CMK (cell line): ENCODE measurements at places on chromosomes 7 and 10.
A peak's percentile ranks its signal among the peaks of the same experiment; 100 is the strongest.

GRCh38 chr7:44212581-44213184 is 11.9 kb downstream of the YKT6 start:
- no peak for DNase-seq

- no peak for DNase-seq
Measured at GRCh38 chr10:73506491-73506890, 10.7 kb upstream of the PPP3CB start.

- DNase-seq: no peak
Measured at GRCh38 chr10:50316695-50317648, 65.7 kb upstream of the ASAH2 start.

DNA sequence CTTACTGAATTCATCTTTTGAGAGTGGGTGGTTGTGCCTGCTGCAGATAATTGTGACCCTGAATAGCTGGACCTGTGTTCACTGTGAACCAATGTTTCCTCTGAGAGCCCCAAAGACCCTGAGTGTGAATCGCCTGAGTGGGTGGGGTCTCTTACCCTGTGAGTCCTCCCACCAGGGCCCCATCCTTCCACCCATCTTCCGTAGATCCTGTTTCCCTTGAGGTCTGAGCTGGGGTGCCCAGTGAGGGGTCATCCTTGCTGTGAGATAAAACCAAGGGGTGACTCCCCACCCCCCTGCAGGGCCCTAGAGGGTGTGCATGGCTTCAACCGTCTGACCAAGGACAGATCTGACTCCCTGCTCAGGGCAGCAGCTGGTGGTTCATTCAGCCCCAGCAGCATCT is 78.0 kb upstream of the ZNF479 start:
- no peak for DNase-seq

DNA sequence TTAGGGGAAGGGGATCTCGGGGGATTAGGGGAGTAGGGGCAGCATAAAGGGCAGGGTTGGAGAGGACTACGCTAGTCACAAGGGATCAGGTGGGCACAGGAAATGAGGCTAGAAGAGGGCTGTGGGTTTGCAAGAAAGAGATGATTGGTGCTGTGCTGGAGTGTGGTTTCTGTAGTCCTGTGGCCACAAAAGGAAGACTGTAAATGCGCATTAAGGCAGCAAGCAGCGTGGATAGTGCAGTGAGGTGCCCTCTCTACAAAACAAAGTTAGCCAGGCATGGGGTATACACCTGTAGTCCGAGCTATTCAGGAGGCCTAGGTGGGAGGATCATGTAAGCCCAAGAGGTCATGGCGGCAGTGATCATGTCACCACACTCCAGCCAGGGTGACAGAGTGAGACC is 212.1 kb downstream of the MLLT10 start:
- no peak for DNase-seq

DNA sequence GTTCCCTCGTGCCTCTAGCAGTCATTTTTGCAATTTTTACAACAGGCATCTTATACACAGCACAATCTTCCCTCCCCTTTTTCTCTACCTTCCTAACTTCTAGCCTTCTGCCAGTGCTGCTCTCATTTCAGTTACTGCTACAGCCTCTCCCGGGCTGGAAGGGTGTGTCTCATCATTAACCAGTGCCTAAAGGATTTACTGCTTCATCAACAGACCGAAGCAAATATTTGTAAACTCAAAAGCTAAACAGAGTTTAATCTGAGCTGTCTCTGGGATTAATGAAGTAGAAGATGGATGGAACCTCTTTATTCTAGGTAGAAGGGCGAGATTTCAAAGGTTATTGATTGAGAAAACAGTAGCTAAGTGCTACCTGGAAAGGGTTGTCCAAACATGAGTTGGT is 94.3 kb downstream of the PRPF18 start:
- DNase-seq: no peak

DNA sequence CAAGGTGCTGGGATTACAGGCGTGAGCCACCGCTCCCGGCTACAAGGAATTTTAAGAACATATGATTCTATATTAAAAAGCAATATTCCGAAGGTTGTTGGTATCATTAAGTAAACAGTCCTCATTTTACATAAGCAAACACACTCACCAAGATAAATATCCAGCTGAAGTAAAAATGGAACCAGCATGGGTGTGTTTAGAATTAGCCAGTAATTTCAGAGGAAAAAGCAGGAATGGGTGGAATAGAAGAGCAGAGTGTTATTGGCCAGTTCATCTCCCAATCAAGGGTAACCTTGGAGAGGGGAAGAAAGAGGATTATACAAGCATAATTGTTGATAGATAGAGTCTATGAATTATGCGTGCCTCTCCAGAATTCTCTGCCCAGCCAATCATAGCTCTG is 31.7 kb upstream of the MAT1A start:
- no peak for DNase-seq

GRCh38 chr10:124296813-124297788 is 121.6 kb downstream of the OAT start:
- DNase-seq: no peak

GRCh38 chr7:156131881-156132280 is 319.6 kb upstream of the SHH start:
- DNase-seq: no peak

DNA sequence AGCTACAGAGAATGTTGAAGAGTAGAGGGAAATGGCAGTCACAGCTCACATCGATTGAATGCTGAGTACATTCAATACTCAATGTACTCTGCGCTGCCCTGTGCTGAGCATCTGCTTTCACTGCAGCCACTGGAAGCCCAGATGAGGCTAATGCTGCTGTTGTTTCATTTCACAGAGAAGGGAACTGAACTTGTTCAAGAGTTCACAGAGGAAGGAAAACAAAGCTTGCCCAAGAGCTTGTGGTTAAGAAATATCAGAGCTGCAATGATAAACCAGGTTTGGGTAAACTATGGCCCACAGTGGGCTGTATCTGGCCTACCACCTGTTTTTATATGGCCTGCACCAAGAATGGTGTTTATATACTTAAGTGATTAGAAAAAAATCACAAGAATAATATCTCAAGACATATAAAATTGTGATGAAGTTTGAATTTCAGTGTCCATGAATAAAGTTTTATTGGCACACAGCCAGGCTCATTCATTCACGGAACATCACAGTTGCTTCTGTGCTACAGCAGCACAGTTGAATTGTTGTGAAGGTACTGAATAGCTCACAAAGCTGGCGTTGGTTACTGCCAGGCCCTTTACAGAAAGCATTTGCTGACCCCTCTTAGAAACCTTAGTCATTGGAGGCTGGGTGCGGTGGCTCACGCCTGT is 64.1 kb downstream of the CFAP58 start:
- peak; percentile 14 for DNase-seq

- DNase-seq: no peak
Measured at GRCh38 chr7:36278620-36279172, 111.0 kb upstream of the ANLN start.

DNA sequence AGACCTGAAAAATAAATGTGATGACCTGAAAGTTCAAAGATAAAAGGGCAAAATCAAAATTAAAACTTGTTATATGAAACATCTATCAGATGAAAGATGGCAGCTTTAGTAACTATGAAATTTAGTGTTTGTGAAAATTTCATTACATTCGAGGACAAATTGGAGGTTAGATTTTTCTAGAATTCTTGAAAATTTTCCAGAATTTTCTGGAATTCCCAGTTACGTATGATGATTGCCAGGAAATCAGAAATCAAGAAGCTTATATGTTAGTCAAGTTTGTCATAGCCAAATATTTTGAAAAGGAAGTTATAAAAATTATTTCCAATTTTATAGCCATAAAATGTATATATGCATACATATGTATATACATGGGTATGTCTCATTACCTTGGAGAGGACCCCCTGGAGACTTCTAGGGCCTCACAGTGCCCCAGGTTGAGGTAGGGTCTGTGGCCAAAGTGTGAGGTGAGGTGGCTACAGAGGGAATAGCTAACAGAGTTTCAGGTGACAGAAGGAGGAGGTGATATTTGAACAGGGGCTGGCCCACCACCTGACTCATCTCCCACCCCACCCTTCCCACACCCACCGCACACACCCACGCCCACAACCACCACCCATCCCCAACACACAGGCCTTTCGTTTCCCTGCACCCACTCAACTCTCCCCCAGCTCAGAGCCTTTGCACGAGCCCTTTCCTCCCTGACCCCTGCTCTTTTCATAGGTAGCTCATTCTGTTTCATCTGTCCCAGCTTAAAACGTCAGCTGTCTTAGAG is 21.5 kb downstream of the C10orf105 start:
- no peak for DNase-seq

DNA sequence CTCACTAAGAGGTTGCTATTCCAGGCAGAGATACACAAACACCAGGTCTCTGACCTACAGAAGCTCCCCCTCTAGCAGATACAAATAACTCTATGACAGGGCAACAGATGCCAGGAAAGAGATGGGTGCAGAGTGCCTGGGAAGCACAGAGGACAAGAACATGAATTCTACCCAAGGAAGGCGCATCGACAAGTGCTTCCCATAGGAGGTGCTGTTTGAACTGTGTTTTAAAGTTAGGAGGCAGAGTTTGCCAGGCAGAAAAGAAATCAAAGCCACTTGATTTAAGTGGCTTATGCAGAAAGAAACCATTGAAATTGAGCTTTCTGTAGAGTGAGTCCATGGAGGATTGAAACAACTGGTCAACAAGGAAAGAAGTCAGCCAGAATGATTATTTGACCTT is 35.3 kb upstream of the EGR2 start:
- DNase-seq: no peak

- DNase-seq: no peak
Measured at GRCh38 chr10:11447586-11447985, 163.9 kb downstream of the USP6NL start.

DNA sequence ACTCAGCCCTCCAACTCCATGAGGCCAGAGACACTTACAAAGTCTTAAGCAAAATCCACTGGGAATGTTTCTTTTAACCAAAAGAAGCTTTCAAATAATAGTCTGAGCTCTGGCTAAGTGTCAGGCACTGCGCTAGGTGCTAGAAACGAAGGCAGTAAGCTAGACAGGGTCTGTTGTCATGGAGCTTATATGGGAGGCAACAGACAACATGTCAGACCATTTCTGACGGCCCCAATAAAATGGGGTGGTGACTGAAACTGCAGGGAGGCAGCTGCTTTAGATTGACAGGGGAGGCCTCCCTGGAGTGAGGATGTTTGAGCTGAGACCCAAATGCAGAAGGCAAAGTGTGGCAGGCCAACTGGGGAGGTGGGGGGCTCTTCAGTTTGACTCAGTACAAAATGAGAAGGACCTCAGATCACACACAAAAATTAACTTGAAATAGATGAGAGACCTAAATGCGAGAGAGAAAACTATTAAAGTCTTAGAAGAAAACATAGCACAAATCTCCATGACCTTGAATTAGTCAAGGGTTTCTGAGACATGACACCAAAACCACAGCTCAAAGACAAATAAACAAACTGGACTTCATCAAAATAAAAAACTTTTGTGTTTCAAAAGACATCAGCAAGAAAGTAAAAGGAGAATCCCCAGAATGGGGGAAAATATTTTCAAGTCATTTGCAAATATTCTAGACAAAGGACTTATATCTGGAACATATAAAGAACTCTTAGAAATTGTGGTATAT is 40.6 kb downstream of the SH3PXD2A start:
- no peak for DNase-seq

DNA sequence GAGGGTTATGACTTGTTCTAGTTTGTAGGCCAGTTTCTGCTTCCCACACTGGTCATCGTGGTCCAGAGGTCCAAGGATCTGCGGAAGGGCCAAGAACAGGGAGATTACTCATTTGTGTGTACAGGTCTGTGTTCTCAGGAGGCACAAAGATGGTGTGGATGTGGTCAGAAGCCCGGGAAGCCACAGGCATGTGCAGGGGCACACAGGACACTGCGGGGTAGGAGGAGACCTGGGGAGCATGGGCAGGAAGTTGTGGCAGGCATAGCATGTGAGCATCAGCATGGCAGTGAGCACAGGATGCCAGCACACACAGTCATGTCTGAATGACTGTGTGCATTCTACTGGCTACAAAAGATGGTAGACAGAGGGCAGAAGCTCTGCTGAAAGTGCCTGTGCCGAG is 445.8 kb downstream of the PLXNA4 start:
- DNase-seq: no peak
